ENCODE measurements at places on chromosomes 2 and 18.

- no peaks in the 10 kb centered on the region for H3K27me3 ChIP-seq
- no peak for DNase-seq
- no peaks in the 10 kb centered on the region for H3K36me3 ChIP-seq
- no peak overlapping the region for H3K27ac ChIP-seq
- H3K4me3 ChIP-seq: no peak overlapping the region
- H3K4me1 ChIP-seq: no peaks in the 10 kb centered on the region
Measured at GRCh38 chr2:59720296-59720866, 833.1 kb downstream of the BCL11A start.

- no peak overlapping the region for H3K4me3 ChIP-seq
- no peak for DNase-seq
- H3K4me1 ChIP-seq: no peaks in the 10 kb centered on the region
- H3K27me3 ChIP-seq: no peaks in the 10 kb centered on the region
- no peak overlapping the region for H3K27ac ChIP-seq
- H3K36me3 ChIP-seq: no peaks in the 10 kb centered on the region
Measured at GRCh38 chr18:70072678-70073077, 125.0 kb upstream of the CD226 start.

GRCh38 chr2:108847000-108847399, 60.4 kb downstream of the CCDC138 start:
- no peak overlapping the region for H3K4me3 ChIP-seq
- H3K27me3 ChIP-seq: no peaks in the 10 kb centered on the region
- H3K4me1 ChIP-seq: no peaks in the 10 kb centered on the region
- H3K27ac ChIP-seq: no peak overlapping the region
- no peak for DNase-seq

DNA sequence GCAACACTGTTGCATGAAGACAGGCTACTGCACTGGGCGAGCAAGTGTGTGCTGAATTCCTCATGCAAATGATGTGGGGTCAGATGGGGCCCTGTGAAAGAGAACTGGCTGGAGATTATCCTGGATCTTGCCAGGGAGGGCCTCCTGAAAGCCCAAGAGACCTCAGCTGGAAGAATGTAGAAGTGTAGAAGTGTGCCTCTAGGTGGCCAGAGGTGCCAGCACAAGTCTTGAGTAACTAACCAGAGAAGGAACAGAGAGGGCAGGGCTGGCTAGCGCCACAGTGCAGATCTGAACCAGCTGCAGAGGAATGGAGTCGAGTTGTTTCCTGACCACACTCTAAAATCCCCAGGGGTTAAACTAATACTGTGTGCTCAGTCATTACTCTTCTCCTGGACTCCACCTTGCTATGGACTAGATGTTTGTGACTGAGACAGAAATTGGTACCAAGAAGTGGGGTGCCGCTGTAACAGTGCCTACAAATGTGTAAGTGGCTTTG, 399.3 kb downstream of the LRATD1 start:
- H3K4me3 ChIP-seq: no peak overlapping the region
- H3K27me3 ChIP-seq: no peaks in the 10 kb centered on the region
- no peak for DNase-seq
- no peak overlapping the region for H3K27ac ChIP-seq
